Stimulated activated CD4-positive, alpha-beta T cell treated with anti-CD3 and anti-CD28 coated beads, Interleukin-1b, Interleukin-23, amount 100 ng/mL, for 4 hours (primary cell): ENCODE measurements at places on chromosomes 2 and 18.

GRCh38 chr2:217379807-217380206 is 519.9 kb upstream of the TNP1 start:
- no peak for DNase-seq

DNA sequence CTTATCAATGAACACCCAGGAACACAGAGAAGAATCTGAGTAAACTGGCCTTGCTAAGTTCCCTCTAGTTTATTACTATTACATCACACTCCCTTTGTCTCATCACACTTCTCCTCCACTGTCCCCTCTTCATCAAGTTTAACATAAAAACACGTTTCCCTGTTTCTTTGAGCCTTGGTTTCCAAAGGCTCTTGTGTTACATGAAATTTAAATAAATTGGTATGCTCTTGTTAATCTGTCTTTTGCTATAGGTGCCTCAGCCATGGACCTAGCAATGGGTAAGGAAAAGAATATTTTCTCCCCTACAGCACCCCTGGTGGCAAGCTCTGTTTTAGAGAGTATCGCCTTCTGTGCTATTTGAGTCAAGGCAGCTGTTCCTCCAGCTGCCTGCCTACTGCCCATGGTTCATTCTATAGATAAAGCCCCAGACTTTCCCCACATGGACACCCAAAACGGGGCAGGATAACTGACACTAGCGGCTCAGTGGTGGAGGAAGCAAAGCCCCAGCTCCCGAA is 31.8 kb downstream of the TGIF1 start:
- peak; percentile 8 for DNase-seq

GRCh38 chr18:76588601-76589226 is 93.7 kb upstream of the ZNF516 start:
- no peak for DNase-seq

- no peak for DNase-seq
Measured at GRCh38 chr18:45012286-45012685, 331.6 kb downstream of the SETBP1 start.

DNA sequence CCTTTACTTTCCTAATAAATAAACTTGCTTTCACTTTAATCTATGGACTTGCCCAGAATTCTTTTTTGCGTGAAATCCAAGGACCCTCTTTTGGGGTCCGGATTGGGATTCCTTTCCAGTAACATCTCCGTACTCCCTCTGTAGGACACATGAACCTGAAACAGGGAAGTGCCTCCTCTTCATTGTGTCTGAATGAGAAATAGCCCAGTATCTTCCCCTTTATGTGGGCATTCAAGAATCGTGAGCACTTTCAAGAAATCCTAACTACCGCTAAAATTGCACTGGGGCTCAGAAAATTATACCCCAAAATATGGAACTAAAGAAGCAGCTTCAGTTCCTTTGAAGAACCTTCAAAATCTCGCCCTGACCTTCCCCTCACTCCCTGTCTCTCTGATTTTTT is 7.8 kb upstream of the POMC start:
- DNase-seq = no peak
